ENCODE measurements at places on chromosomes 3 and 15. TPM values are rescaled to one million over a fixed set of nuclear protein-coding genes. Genes with fewer than 3 reads are reported as not detected.

DNA sequence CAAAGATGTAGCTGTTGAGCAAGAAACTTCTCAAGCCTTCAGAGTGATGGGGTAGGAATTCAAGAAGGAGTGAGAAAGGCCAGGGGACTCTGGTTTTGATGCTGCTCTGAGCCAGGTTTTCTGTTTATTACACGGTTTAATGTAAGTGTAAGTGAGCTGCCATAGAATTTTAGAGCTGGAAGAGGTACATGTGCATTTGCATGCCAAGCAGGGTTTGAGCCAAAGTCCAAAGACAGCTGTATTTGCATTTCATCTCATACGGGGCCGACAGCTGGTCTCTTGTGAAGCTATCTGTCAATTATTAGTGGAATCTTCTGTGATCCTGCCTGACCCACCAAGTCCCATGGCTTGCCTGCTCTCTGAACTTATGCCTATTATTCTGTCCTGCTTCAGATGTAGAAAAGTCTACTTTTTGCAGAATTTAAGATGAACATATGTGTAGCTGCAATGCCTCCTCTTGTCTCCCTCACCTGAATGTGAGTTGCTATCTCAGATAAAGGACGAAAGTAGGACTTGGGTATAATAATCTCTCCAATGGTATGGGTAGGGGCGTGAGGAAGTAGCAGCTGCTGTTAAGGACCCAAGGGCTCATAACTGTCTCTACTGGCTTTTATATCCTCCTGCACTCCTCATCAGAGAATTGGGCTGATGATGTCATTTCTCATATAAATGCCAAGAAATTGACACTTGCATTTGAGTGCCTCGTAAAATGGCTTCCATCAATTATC is 160.0 kb downstream of the SQOR start:
- no peak for DNase-seq

Gene GOLGA8J
- not detected for total RNA-seq

- no peak for DNase-seq
Observed at GRCh38 chr15:23912191-23912590, 225.1 kb upstream of the NDN start.

DNA sequence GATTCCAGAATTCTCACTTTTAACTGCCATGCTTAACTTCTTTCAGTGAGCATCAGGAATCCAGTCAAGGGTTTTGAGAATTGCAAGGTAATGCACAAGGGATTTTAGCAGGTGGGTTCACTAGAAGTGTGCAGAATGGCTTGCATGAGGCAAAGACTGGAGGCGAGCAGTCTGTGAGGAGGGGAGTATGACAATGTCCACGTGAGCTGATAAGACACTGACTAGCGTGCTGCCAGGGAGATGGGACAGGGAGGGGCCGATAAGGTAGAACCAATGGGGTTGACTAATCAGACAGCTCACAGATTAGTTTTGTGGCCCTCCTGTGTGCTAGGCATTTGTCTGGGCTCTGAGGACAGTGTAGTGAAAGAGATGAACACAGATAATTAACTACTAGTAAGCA is 102.0 kb upstream of the DAZL start:
- no peak for DNase-seq

Gene KCNMB2
- not detected for total RNA-seq

DNA sequence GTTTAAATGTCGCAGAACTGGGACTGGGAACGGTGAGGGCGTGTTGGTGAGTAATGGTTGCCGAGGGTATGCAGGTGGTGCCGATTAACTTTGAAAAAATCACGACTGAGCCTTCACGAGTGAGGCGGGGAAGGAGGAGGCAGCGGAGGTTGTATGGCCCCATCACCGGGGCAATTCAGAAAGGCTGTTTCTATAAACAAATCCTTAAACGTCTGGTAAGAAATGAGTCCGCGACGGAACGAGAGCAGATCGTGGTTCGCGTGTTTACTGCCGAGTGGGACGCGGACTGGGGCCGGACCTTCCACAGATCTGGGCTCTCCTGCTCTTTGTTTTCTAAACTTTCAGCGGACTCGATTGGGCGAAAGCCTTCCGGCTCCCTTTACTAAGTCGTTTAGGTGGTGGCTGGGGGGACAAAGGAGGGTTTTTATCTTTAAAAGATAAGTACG is 2.7 kb downstream of the IGF1R start:
- peak; percentile 53 for DNase-seq

- DNase-seq = no peak
Observed at GRCh38 chr3:18716101-18716500, 291.0 kb upstream of the SATB1 start.

DNA sequence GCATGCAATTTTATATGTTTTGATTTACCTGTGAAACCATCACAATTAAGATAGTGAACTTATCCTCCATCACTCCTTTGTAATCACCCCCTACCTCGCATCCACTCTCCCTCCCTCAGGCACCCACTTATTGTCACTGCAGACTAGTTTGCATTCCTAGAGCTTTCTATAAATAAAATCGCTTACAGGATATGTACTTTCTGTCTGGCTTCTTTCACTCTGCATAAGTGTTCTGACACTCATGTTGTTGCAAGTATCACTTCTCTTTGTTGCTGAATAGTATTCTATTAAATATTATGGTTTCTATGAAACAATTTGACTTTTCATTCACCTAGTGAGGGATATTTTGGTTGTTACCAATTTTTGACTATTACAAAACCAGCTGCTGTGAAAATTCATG is 139.3 kb downstream of the RSRC1 start:
- DNase-seq = no peak

DNA sequence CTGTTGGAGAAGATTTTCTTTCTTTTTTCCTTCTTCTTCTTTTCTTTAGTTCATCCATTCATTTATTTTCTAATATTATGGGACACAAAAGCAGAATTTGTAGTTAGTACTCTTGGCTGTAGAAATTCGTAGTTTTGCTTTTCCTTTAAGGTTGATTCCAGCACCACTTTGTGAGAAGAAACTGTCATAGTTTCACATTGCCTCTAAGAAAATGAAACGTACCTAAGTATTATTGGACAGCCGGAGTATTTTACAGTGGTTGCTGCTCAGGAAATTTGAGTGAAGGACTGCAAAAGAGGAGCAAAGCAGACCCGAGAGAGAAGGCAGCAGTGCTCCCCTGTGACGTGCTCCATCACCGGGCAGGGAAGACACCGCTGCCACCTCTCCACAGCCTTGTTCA is 48.1 kb downstream of the PLCL2 start:
- no peak for DNase-seq

Gene DUOXA2
- total RNA-seq = not detected

- DNase-seq = no peak
Observed at GRCh38 chr15:67861983-67862382, 22.1 kb upstream of the RNU6-1 start.

DNA sequence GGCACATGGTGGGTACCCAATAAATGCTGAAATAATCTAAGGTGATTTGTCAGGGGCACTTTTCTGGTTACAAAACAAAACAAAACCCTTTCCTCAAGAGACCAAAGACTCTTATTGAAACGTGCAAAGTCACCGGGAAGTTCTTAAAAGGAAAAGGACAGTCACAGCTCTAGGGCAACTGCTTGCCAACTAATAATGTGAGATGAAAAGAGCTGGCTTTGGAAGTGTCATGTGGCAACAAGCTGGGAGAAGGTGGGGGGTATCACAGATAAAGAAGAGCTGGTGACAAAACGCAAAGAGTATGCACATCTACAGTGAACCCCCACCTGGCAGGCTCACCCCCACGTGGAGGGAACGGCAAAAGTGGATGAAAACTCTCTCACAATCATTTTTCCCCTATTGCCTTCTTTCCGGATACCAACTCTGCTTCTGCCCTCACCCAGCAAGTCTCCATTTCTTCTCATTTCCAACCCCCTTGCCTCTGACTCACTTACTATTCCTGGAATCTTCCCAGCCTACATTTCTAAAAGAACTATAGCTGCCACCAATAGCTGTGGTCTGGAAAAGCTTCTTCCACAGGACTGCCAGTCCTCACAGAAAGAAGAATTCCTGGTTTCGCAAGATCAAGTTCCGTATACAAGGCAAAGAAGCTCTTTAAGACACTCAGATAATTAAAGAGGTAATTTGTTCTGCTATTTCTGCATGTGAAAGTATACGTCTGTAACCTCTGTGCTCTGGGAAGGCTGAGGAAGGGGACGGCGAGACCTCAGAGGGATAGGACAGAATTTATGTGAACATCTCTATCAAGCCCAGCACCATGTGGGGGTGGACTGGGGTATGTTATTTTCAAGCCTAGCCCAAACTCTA is 21.8 kb upstream of the ANPEP start:
- no peak for DNase-seq

GRCh38 chr3:76699846-76700245 is 340.1 kb upstream of the ROBO2 start:
- DNase-seq = no peak

- DNase-seq = no peak
Observed at GRCh38 chr15:60571008-60571420, 92.1 kb upstream of the ICE2 start.

Gene ECE2
- not detected for total RNA-seq
